ENCODE measurements at places on chromosomes 5 and 9.
A peak's percentile ranks its signal among the peaks of the same experiment; 100 is the strongest.

GRCh38 chr5:31066655-31067328, 126.7 kb upstream of the CDH6 start:
- no peak for DNase-seq

DNA sequence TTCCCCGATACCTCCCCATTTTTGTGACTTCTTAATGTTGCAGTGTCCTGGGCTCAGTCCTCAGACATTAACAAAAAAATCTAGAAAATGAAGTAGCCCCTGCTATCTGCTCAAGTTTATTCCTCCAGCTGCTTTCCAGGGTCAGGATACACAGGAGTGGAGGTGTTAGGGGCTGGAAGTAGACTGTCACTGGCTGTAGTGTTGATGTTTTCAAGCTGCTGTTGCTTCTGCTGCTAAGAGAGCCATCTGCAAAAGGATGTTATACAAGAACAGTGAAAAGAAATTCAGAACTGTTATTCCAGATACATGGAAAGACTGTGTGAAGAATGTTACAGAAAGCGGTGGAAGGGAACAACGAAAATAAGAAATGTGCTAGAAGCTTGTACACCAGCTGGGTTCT, 10.7 kb downstream of the CD14 start:
- DNase-seq = no peak

- no peak for DNase-seq
Measured at GRCh38 chr5:80411589-80412219, 3.8 kb downstream of the ZFYVE16 start.

- no peak for DNase-seq
Measured at GRCh38 chr5:92050970-92051369, 667.9 kb upstream of the ARRDC3 start.

DNA sequence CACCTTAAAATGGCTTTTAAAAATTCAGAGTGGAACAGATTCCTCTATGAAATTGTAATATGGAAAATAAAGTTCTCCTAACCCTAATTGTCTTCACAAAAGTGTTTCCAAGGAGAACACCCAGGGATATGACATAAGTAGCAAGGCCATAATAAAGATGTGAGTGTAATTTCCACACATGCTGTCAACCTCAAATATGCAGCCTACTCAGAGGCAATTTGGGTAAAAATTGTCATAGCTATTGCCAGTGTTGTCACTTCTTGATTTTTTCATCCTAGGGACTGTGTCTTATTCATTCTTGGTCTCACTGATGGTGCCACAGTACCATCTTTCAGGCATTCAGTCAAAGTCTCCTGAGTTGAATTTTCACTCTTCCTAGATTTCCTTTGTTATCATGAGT, 100.3 kb downstream of the PPP2R2B start:
- DNase-seq = no peak

- DNase-seq = no peak
Measured at GRCh38 chr5:14436801-14437542, 144.6 kb upstream of the OTULINL start.

DNA sequence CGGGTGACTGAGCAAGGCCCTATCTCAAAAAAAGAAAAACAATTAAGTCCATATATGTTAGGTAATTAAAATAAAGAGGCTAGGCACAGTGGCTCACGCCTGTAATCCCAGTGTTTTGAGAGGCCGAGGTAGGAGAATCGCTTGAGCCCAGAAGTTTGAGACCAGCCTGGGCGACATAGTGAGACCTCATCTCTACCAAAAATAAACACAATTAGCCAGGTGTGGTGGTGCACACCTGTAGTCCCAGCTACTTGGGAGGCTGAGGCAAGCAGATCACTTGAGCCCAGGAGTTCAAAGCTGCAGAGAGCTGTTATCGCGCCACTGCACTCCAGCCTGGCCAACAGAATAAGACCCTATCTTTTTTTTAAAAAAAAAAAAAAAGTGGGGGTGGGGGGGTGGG, 12.3 kb downstream of the WHRN start:
- DNase-seq = no peak

- peak; percentile 84 for DNase-seq
Measured at GRCh38 chr5:109876941-109877669, 187.4 kb downstream of the MAN2A1 start.

DNA sequence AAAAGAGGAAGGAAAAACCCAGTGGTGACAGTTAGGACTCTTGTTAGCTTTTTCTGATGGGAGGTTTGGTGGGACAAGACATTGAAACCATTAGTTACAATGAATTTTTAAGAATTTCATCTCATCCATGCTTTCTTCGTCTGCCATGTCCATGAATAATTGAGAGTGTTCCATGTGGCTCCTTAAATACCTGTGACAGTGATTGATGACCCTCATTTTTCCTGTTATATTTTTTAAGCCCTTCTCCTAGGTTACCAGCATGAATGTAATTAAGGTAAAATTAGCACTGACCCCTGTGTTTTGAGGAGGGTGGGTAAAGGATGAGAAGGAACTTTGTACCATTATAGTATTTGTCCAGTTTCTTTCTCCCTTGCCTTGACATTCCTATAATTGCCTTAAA, 23.5 kb upstream of the PHF2 start:
- no peak for DNase-seq

DNA sequence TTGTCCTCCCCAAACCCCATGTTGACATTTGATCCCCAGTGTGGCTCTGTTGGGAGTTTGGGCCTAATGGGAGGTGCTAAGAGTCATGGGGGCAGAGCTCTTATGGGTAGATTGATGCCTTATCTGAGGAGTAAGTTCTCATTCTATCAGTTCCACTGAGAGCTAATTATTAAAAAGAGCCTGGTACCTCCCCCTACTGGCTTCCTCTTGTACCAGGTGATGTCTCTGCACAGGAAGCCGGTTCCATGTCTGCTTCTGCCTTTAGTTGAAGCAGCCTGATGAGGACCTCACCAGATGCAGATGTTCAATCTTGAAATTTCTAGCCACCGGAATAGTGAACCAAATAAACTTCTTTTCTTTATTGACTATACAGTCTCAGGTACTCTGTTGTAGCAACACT, 10.8 kb downstream of the GABRB2 start:
- no peak for DNase-seq

DNA sequence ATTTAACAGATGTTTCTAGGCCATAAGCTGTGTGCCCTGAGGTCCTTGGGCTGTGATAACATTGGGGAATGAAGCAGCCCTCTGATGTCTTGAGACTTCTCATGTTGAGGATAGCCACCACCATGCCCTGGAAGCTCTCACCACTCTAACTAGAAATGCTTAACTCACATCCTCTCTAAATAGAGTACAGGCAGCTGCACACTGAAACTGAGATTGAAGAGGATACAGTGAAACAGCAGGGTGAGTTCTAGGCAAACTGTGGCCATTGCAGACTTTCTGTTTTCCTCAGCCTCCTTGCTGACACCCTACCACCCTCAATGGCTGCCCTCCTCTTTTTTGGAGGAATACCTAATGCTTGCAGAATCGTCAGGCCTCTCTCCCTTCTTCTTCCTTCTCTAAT, 22.4 kb downstream of the UTP15 start:
- DNase-seq = no peak

DNA sequence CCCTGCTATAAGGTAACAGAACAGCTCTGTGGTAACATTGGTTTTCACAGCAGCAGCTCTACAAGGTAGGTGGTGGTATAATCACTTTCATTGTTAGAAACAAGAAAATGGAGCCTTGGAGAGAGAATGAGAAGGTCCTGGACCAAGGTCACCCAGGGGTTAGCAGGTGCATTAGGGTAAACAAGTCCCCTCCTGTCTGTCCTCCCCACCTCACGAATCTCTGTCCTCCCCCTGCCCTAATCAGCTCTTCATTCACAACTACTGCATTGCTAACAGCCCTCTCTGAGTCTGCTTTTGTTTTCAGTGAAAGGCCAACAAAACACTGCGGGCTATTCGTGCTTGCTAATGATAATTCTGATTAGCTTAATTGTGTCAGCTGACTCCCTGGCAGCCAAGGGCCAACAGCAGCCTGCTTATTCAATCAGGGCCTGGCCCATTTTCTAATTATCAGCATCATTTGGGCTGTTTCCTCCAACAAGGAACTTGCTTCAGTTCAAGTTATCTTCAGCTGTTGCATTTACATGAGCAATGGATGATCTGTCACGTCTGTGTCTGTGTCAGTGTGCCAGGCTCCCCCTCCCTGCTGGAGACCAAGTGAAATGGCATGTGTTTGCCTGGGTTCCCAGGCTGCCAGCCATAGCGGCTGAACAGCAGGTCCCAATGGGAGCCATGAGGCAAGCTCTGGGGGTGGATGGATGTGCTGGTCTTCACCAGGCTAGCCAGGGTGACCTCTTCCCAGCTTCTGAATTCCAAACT, 56.7 kb upstream of the EQTN start:
- DNase-seq = no peak

GRCh38 chr5:67030289-67031056, 166.1 kb downstream of the CD180 start:
- DNase-seq = peak; percentile 42

- DNase-seq = no peak
Measured at GRCh38 chr5:59058969-59059687, 476.3 kb downstream of the RAB3C start.

DNA sequence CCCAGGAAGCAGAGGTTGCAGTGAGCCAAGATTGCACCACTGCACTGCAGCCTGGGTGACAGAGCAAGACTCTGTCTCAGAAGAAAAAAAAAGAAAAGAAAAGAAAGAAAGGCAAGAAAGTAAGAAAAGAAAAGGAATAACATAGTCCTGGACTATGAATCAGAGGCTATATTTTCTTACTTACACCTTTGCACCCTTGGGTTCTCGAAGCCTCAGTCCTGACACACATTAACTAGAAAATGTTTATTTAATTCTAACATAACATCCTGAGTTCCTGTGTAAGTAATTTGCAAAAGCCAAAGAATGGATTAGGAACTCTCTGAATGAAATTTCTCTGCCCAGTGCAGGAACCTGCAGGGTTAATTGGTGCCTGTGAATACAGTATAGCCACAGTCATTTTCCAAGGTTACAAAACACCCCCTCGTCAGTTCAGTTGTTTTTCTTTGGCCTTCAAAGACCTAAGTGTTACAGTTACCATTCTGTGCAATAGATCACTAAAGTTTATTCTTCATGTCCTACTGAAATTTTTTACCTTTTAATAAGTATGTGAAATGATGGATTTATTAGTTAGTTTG, 147.6 kb downstream of the SV2C start:
- no peak for DNase-seq

- DNase-seq = no peak
Measured at GRCh38 chr5:88606626-88607025, 276.4 kb downstream of the MEF2C start.

DNA sequence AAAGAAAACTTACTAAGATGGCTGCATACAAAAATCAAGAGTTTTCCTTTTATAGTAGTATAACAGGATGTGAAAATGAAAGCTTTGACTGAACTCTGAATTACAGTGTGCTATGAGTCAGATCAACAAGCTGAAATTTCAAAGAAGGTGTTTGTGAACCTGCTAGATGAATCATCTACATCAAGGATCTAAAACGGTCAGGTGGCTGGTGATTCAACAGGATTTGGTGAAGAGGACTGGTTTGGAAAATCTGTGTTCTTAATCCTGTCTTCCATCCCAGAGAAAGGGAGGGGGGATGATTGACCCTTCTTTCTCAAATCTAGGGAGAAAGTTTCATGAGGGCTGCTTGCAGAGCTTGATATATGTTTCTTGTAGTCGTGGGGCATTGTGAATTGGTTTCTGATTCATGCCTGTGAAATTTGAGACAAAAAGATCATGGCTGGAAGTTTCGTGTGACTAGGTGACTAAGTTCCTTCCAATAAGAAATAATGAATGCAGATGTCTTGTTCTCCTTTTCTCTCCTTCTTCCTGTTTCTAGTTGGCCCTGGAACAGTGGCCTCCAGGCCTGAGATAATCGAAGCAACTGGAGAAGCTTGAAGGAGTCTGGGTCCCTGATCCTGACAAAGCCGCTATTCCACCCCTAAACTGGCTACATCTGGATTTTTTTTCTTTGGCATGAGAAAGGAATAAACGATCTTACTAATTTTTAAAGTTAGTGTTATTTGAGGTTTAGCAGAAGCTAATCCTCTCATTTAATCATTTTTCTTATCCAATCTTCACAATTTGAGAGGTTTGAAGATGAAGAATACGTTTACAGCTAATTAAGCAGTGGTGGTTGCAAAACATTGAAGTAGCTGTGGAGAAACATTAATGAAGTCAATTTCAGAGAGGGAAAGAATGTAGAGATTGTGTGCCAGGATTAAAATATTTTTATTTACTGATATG, 67.2 kb downstream of the MRPS30 start:
- DNase-seq = peak; percentile 93

DNA sequence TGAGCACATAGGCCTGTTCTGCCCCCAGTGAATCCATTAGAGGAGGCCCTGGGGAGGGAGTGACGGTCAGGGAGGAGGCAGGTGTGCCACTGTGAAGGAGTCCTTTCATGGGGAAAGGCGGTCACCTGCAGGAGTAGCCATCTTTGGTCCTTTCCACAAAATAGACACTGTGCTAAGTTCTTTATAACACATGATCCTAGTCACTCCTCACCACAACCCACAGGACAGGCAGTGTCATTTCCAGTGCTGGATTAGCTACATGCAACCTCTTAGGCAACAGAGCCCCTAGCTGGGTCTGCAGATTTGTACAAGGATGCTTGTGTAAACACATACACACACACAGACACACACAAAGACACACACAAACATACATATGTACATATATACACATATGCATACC, 18.3 kb downstream of the DOCK2 start:
- no peak for DNase-seq

DNA sequence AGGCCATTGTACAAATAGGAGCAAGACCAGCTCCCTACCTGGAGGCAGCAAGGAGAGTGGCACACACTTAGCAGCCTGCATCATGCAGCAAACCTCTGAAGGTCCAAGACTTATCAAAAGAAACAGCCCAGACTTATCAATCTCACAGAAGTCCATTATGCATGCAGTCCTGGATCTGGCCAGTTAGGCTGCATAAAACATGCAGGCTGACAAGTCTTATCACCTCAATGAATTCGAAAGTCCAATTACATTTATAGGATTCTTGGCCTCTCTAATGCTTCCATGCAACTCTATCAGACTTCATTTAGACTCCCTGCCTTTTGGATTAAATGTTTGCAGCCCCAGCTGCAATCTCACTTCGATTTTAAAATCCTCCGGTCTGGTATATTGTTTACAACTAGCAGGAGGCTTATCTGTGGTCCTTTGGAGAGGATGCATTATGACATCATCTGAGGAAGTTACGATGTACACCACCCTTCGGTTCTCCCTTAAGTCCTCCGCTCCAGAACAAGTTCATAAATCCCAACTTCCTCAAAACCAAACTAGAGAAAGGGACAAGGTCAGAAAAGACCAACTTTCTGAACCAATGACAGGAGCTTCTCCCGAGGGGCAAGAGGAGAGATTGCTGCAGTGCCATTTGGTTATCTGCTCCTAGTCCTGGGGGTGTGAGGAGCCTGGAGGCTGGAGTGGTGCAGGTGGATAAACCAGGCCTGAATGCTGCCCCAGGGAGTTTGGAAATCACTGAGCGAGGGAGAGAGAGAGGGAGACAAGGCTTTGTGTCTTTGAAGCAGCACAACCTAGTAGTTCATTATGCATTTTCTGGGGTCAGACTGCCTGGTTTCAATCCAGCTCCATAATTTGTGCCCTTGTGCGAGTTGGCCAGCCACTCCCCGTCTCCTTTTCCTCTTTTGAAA, 313.9 kb downstream of the TLE1 start:
- DNase-seq = no peak

GRCh38 chr5:76500633-76501393, 97.7 kb downstream of the IQGAP2 start:
- no peak for DNase-seq

GRCh38 chr9:133683586-133684120, 47.5 kb downstream of the DBH start:
- peak; percentile 8 for DNase-seq

All from ELR (cell line).